Progenitor cell of endocrine pancreas (in vitro differentiated cells): ENCODE measurements at places on chromosomes 2 and 18. TPM values are rescaled to one million over a fixed set of nuclear protein-coding genes. Genes with fewer than 3 reads are reported as not detected.
A peak's percentile ranks its signal among the peaks of the same experiment; 100 is the strongest.

DNA sequence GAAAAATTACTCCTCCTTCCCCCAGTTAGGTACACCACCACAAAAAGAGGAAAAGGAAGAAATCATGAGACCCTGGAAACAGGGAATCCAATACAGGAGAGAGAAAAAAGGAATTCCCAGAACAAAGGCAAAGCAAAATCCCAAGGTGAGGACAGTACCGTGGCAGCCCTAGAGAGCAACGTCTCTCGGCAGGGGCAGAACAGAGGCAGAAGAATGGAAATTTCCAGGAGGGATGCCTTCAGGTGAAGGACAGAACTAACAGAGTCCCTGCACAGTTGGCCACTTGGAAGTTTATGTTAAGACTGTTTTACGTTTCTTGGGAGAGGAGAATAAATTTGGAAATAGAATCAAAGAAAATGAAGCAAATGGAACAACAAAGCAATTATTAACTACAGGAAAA lies 27.7 kb downstream of the GRB14 start:
- H3K27ac ChIP-seq = peak overlapping the region; percentile 14
- H3K36me3 ChIP-seq = peaks cover 12% of the 10 kb centered on the region
- H3K4me3 ChIP-seq = no peak overlapping the region
- no peaks in the 10 kb centered on the region for H3K27me3 ChIP-seq
- H3K4me1 ChIP-seq = peaks cover 20% of the 10 kb centered on the region

- no peak overlapping the region for H3K27ac ChIP-seq
- H3K36me3 ChIP-seq = no peaks in the 10 kb centered on the region
- DNase-seq = no peak
- peaks cover 2% of the 10 kb centered on the region for H3K4me1 ChIP-seq
- H3K4me3 ChIP-seq = no peak overlapping the region
Measured at GRCh38 chr2:212489719-212490346, 48.8 kb downstream of the ERBB4 start.

GRCh38 chr2:170217778-170218251 lies 39.9 kb downstream of the MYO3B start:
- H3K27me3 ChIP-seq = no peaks in the 10 kb centered on the region
- no peaks in the 10 kb centered on the region for H3K36me3 ChIP-seq
- H3K4me3 ChIP-seq = no peak overlapping the region

DNA sequence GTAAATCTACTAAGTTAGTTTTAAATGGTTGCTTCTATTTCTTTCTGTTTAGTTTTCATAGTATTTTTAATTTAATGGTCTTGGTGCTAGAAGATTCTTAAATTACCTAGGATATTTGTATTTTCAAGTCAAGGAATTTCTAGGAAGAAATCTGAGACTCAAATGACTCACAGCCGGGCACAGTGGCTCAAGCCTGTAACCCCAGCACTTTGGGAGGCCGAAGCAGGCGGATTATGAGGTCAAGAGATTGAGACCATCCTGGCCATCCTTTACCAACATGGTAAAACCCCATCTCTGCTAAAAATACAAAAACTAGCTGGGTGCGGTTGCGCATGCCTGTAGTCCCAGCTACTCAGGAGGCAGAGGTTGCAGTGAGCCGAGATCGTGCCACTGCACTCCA lies 95.5 kb downstream of the C2orf74 start:
- H3K36me3 ChIP-seq = peaks cover 32% of the 10 kb centered on the region
- no peak for DNase-seq
- H3K27ac ChIP-seq = peak overlapping the region; percentile 85
- H3K4me3 ChIP-seq = no peak overlapping the region

GRCh38 chr18:10209302-10209701 lies 245.1 kb upstream of the APCDD1 start:
- no peaks in the 10 kb centered on the region for H3K36me3 ChIP-seq
- no peak overlapping the region for H3K4me3 ChIP-seq
- no peak overlapping the region for H3K27ac ChIP-seq
- peaks cover 3% of the 10 kb centered on the region for H3K4me1 ChIP-seq
- H3K27me3 ChIP-seq = peaks cover 29% of the 10 kb centered on the region

DNA sequence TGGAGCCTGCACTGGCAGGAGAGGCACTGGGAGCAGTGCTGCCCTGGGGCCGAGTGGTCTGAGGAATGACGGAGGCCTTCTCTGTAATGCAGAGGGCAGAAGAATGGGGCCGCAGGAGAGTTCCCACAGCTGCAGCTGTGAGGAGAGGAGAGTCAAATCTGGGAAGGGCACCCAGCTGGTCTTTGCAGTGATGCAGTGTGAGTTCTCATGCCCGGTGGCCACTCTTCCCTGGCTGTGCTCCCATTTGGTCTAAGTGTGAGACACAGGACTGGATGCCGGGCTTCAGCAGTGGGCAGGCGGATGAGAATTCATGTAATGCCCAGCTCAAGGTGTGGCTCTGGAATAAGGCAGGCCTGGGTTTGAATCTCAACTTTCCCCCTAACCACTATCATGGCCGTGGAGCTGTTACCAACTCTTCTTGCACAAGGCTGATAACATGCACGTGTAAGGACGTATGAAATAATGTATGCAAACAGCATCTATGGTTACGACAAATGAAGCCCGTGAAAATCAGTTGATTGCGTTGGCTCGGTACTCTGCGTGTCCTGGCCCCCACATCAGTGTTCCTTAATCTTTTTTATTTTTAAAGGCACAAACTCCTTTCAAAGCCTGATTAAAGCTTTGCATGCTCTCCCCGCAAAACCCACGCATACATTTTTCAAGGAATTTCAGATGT lies 71.6 kb downstream of the ACKR3 start:
- DNase-seq = no peak
- no peak overlapping the region for H3K4me3 ChIP-seq
- H3K36me3 ChIP-seq = peaks cover 1% of the 10 kb centered on the region
- H3K4me1 ChIP-seq = peaks cover 3% of the 10 kb centered on the region
- no peak overlapping the region for H3K27ac ChIP-seq

GRCh38 chr2:38217401-38218188 lies 141.6 kb upstream of the CYP1B1 start:
- no peaks in the 10 kb centered on the region for H3K36me3 ChIP-seq
- peaks cover 10% of the 10 kb centered on the region for H3K4me1 ChIP-seq
- no peak for DNase-seq
- no peak overlapping the region for H3K4me3 ChIP-seq
- peaks cover 4% of the 10 kb centered on the region for H3K27me3 ChIP-seq
- H3K27ac ChIP-seq = no peak overlapping the region

DNA sequence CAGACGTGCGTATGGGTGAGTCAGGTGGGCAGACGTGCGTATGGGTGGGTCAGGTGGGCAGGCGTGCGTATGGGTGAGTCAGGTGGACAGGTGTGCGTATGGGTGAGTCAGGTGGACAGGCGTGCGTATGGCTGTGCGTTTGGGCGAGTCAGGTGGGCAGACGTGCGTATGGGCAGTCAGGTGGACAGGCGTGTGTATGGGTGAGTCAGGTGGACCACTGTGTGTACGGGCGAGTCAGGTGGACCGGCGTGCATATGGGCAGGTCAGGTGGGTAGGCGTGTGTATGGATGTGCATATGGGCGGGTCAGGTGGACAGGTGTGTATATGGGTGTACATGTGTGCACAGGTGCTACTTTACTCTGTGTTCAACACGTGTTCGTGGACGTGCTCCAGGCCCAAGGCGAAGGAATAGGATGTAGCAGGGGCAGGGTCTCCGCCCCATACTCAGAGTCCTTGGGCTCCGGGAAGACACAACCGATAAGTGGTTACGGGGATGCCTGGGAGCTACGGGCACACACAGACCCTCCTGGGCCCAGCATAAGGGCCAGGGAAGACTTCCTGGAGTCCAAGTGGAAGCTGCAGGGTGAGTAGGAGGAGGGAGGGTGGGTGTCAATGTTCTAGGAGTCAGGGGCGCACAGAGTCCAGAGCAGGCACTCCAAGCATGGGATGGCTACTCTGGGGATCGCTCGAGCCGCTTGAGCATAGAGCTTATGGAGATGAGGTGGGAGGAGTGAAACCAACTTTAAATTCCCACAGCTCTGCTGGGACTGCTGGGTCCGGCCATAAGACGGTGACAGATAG lies 27.1 kb upstream of the KLF11 start:
- peaks cover 17% of the 10 kb centered on the region for H3K27me3 ChIP-seq
- H3K27ac ChIP-seq = no peak overlapping the region
- H3K4me1 ChIP-seq = no peaks in the 10 kb centered on the region
- H3K4me3 ChIP-seq = no peak overlapping the region

DNA sequence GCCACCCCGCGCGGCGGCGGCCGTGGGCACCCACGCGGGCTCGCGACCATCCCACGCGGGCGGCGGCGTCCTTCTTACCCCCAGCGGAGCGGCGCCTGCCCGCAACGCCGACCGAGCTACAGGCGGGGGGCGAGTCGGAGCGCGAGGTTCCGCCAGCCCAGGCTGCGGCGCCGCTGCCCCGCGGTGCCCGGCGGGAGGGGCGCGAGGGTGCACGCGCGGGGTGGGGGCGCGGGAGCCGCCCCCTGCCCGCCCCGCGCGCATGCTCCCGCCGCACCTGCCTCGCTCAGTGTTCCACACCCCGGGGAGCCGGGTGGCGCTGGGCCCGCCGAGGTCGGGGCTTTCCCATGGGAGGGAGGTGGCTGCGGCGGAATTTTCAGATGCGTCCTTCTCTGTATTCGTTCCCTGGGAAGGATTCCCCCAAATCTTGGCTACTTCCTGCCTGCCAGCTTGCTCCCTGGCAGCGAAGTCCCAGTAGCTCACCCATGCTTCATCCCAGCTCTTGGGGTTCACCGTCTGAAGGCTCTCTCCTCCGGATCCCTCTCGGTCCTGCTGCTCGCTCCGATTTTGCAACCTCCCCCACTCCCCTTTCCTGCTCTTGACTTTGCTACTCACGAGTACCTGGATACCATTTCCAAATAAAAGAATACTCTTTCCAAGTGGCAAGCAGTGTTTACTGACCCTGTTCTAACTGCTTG lies at the start of gene L3MBTL4:
L3MBTL4 (minus strand) TSS at position 189 of the 695 bp plus-strand sequence. CDS start 103,286 bp downstream, outside the sequence.
- peak within 1 kb of the TSS; percentile 93 for H3K27ac ChIP-seq
- H3K4me3 ChIP-seq = peak within 1 kb of the TSS; percentile 92
- H3K27me3 ChIP-seq = peaks cover 36% of the 10 kb centered on the region

- H3K27ac ChIP-seq = no peak overlapping the region
- DNase-seq = no peak
- H3K27me3 ChIP-seq = no peaks in the 10 kb centered on the region
Measured at GRCh38 chr18:53131001-53131400, 791.0 kb downstream of the DCC start.

- DNase-seq = no peak
- no peaks in the 10 kb centered on the region for H3K27me3 ChIP-seq
- H3K4me3 ChIP-seq = no peak overlapping the region
Measured at GRCh38 chr2:54977149-54977548, 73.1 kb downstream of the RTN4 start.

- no peak for DNase-seq
- peaks cover 3% of the 10 kb centered on the region for H3K36me3 ChIP-seq
- H3K4me1 ChIP-seq = peaks cover 24% of the 10 kb centered on the region
- no peaks in the 10 kb centered on the region for H3K27me3 ChIP-seq
- no peak overlapping the region for H3K4me3 ChIP-seq
- H3K27ac ChIP-seq = no peak overlapping the region
Measured at GRCh38 chr2:47300609-47301276, 102.2 kb upstream of the MSH2 start.

DNA sequence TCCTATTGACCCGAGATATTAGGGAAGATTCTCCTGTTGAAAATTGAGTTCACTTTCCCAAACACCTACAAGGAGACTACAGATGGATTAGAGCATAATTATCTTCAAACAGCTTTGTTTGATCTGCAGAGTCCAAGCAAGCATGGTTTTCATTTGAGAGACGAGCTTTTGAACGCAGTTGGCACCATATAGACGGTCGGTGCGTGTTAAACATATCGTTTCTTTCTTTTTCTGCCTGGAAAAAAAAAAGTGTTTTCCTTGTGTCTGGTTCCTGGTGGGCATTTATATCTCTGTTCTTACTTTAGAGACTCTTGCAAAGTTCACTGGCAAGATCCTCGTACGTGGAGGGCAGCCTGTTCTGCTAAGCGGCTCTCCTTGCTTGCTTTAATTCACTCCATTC lies 248.9 kb downstream of the TMEM182 start:
- H3K27ac ChIP-seq = no peak overlapping the region
- H3K4me3 ChIP-seq = no peak overlapping the region
- no peaks in the 10 kb centered on the region for H3K4me1 ChIP-seq
- H3K27me3 ChIP-seq = no peaks in the 10 kb centered on the region
- no peak for DNase-seq

- no peak overlapping the region for H3K27ac ChIP-seq
- no peaks in the 10 kb centered on the region for H3K27me3 ChIP-seq
- H3K4me3 ChIP-seq = no peak overlapping the region
- no peak for DNase-seq
- H3K4me1 ChIP-seq = peaks cover 31% of the 10 kb centered on the region
- H3K36me3 ChIP-seq = peaks cover 2% of the 10 kb centered on the region
Measured at GRCh38 chr2:37590119-37590571, 81.3 kb downstream of the CDC42EP3 start.

DNA sequence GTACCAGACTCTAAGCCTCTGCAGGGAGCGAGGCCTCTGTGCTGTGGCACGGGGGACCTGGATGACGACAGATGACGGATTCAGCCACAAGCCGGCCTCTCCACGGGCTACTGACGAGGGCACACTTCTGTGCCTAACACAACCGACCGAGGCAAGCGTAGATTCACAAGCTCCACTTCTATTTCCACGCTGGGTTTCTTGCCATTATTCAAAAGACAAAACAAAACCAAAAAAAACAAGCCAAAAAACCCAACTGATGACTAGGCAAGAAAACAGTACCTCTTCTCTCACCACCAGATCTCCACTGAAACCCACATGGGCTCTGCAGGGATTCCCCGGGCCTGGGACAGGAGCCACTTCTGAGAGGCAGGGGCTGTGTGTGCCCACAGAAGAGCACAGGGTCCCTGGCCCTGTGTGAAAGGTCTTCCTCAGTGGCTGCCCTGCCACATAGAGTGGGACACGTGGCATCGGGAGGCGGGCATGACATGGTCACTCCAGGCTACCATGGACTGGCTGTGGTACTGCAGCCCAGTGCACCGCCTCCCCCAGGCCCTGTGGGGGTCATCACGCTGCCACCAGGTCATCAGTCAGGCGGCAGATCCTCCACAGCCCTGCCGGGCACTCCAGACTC lies 254.7 kb downstream of the HDAC4 start:
- no peak overlapping the region for H3K4me3 ChIP-seq
- no peak for DNase-seq

- no peak overlapping the region for H3K27ac ChIP-seq
- no peak for DNase-seq
- no peaks in the 10 kb centered on the region for H3K36me3 ChIP-seq
- no peaks in the 10 kb centered on the region for H3K27me3 ChIP-seq
- no peaks in the 10 kb centered on the region for H3K4me1 ChIP-seq
Measured at GRCh38 chr2:18950361-18950851, 361.0 kb upstream of the NT5C1B start.

GRCh38 chr2:65913813-65914212 lies 481.4 kb upstream of the SPRED2 start:
- H3K27ac ChIP-seq = no peak overlapping the region
- no peak for DNase-seq
- H3K4me3 ChIP-seq = no peak overlapping the region

DNA sequence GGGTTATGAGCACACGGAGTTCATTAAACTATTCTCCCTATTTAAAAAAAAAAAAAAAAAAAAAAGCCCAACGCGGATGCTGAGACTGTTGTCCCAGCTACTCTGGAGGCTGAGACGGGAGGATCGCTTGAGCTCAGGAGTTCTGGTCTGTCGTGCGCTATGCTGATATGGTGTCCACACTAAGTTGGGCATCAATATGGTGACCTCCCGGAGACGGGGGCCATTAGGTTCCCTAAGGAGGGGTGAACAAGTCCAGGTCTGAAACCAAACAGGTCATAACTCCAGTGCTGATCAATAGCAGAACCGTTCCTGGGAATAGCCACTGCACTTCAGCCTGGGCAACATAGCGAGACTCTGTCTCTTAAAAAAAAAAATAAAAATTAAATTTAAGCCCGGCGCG lies 12.9 kb upstream of the ANKRD53 start:
- H3K36me3 ChIP-seq = no peaks in the 10 kb centered on the region
- H3K27ac ChIP-seq = no peak overlapping the region
- DNase-seq = no peak
- no peak overlapping the region for H3K4me3 ChIP-seq
- peaks cover 2% of the 10 kb centered on the region for H3K4me1 ChIP-seq

Gene CHRNA1
- not detected in 2 replicates for total RNA-seq

Gene TUBA3E
- not detected in 2 replicates for total RNA-seq

Gene FAM110C
- 4.2 and 5.1 TPM in 2 replicates for total RNA-seq

Gene OR6B2
- total RNA-seq = not detected in 2 replicates

Gene RGPD4
- 0.11 TPM in 1 of 2 replicates, not detected in the other for total RNA-seq
